Activated naive CD4-positive, alpha-beta T cell treated with anti-CD3 and anti-CD28 coated beads, Interleukin-2, amount 10 ng/mL, durations not matched to agents 7 days and 5 days (primary cell): ENCODE measurements at places on chromosomes 16 and 17.

GRCh38 chr17:2885733-2886132 lies 89.5 kb downstream of the RAP1GAP2 start:
- no peak for DNase-seq

DNA sequence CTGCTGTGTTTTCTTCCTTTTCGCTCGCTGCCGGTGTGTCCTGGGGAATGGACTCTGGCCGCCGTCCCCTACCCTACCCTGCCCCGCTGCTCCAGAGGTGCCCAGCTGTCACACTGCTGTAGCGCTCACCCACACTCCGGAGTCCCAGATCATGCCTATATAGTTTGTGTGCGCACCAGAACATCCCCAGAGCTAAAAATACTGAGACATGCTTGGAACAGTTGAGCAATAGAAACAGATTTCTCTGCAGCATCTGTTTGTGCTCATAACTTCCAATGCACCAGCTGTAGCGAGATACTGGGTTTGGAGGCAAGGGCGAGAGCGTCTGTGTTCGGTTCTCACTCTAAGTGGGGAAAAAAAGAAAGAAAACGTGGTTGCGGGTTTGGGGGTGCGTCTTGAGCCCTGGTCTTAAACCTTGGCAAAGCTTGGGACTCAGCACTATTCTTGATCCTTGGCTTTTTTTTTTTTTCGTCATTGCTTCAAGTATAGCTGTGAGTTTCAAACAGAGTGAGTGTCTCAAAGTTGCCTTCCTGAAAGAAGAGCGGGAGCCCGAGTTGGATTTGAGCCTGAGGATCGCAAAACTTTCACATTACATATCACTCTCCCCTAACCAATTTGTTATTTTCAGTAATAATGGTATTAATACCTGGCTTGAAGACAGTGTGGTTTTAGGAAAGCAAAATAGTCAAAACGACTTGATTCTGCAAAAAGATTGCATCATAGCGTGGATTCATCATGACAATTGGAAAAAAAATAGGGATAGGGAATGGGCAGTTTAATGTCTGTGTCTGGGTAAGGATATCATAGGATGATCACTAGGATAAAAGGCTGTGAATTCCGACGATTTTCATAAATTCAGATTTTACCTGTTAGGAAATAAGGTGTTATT lies 621 bp downstream of the KCNJ2 start:
- no peak for DNase-seq

DNA sequence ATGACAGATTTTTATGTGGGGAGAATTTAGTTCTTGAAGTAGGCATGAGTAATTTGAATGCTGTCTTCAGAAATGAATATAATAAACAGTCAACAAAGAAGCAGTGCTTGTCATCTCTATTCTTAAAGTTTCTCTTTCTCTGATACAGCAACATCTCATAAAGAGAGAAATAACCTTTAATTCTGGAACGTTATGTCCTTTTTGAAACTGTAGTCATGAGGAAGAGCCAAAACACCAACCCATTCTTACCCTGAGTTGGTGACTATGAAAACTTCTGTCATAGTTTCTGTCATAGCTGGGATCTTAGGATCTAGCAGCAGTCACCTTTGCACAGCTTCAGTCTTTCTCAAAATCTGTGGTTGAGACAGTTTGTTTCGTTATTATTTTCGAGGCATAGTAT lies 15.3 kb upstream of the RASL10B start:
- no peak for DNase-seq

DNA sequence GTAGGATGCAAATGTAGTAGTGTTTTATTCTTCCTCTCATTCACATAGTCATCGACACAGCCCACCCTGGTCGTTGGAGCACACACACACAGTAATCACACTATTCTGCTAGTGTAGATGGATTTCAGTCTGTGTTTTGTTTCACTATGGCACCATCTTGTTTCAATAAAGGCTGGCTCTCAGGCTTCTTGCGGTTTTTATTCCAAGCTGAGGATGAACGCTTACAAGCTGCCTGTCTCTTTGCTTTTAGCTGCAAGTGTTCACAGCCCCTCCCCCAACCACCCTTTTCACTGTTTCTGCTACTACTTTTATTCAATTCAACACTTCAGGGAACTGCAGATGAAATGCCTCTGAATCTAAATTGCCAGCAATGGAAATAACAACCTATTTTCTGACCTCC lies 140.9 kb upstream of the PMFBP1 start:
- DNase-seq, result no peak

- no peak for DNase-seq
Measured at GRCh38 chr16:88331989-88332920, 50.5 kb upstream of the ZNF469 start.

- DNase-seq, result no peak
Measured at GRCh38 chr16:76910931-76911330, 280.1 kb upstream of the MON1B start.

GRCh38 chr16:56428091-56428490 lies 2.7 kb upstream of the AMFR start:
- DNase-seq, result no peak

DNA sequence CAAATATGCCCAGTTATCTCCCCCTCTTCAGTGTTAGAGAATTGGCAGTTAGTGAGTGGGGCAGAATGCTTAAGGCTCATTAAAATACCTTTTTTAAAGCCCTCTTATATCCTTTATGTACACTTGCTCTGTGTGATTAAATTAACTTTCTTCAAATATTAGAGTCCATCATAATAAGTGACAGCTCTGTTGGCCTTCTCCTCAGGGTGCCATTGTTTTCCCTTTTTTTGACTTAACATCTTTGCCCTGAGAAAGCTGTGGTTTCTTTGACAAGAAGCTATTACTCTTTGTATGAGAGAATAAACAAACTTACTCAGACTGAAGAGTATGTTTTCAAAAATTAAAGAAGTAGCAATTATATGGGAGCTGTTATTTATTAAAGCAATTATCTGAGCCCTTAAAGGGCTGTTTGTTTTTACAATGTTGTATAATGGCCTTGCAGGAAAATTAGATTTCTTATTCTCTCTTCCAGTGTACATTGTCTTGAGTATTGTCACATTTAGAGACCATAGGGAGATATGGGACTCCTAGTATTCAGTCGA lies 13.4 kb downstream of the RBBP6 start:
- DNase-seq, result no peak

DNA sequence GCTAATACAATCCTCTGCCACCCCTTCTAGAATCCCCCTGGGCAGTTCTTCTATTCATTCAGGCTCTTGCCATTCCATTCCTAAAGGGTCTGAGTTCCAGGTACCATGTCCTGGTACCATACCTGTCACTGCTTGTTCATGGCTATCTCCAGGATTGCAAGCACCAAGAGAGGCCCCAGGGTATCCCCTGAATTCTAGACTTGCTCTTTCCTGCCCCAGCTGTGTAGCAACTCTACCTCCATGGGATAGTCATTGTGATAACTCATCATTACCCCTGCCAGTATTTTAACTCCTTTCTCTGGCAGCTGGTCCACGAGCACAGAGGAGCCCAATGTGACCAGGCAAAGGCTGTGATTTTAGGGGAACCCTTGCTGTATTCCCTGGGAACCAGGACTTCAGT lies 143.7 kb upstream of the CDH5 start:
- DNase-seq, result no peak

GRCh38 chr16:66516509-66516807 lies 33.5 kb downstream of the TK2 start:
- DNase-seq, result no peak

- no peak for DNase-seq
Measured at GRCh38 chr17:59496178-59496577, 69.2 kb upstream of the DHX40 start.

- no peak for DNase-seq
Measured at GRCh38 chr16:83198977-83199376, 572.2 kb downstream of the CDH13 start.

DNA sequence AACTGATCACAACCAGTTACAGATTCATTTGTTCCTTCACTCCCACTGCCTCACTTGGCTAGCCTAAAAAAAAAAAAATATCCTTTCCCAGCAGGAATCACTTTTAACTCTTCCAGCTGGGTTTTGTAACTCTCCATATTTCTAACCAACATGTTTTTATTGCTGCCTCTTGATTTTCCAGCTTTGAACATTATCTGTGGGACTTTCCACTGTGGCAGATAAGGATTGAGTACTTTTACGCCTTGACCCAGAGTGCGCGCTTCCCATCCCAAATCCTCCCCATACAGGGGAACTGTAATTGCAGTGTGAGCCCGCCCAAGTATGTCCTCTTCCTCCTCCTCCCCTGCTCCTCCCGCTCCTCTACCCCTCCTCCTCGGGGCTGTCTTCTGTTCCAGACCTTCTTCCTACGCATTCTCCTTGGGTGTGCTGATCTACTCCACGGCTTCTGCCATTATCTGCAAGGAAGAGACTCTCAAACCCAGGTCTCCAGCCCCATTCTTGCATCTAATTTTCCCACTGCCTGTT lies 43.4 kb downstream of the CYB5D2 start:
- no peak for DNase-seq

DNA sequence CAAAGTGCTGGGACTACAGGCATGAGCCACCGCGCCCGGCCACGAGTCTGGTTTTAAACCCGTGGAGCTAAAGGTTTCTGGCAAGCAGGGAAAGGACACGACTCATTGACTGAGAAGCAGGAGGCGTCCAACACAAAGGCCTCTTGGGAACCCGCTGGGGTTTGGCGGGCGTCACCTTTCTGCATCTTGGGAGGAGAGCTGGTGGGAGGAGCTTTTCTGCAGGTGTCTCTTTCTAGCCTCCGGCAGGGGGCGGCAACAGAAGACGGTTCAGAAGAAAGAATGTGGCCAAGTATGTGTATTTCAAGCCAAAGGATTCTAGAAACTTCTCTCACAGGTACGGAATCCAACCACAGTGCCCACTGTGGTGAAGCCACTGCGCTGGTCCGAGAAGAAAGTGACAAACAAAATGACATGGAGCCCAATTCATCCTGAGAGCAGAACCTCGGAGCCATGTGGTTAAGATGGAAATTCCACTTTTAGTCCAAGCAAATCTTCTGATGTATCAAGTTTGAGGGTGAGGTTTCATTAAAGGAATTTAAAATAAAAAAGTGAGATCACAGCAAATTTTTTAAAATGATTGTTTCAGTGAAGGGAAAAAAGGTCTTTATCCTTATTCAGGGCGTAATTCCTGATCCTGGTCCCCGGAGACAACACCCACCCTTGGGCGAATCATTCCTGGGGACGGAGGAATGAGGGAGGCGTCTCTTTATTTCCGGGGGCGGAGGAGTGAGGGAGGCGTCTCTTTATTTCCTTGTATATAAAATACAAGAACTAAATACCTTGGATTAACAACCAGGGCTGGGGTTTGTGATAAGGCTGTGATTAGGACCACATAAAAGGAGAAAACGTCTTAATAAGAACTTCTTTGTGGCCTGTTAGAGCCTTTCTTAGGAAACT lies 97.6 kb downstream of the MRM3 start:
- DNase-seq, result peak; percentile 79

DNA sequence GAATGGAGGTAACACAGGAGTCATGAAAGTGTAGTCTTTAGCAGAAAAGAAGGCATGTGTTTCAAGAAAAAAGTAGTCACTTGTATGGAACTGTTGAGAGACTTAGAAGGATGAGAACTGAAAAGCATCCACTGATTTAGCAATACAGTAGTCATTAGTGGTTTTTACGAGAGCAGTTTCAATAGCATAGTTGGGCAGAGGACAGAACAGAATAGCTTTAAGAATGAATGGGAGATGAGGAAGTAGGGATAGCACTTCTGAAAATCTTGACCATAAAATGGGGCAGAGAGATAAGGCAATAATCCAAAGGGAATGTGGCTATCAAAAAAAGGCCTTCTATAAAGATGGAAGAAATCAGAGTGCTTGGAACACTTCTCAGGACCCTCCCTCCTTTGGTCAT lies 64.8 kb upstream of the C17orf78 start:
- DNase-seq, result no peak

DNA sequence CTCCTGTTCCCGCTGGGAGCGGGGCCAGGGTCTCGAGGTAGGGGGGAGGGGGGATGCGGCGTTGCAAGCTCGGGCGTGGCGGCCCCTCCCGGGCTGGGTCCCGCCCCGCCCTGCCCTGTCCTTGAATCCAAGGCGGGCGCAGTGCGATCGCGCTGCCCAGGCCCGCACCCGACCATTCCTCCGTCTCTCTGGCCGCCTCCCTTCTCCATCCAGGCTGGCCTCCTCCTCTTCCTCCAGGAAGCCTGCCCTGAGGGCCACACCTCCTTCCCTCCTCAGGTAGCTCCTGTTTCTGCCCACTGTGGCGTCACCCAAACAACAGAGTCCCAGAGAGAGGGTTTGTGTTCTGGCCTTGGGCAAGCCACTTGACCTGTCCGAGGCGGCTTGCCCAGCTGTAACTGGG lies 43.0 kb upstream of the TAC4 start:
- no peak for DNase-seq

DNA sequence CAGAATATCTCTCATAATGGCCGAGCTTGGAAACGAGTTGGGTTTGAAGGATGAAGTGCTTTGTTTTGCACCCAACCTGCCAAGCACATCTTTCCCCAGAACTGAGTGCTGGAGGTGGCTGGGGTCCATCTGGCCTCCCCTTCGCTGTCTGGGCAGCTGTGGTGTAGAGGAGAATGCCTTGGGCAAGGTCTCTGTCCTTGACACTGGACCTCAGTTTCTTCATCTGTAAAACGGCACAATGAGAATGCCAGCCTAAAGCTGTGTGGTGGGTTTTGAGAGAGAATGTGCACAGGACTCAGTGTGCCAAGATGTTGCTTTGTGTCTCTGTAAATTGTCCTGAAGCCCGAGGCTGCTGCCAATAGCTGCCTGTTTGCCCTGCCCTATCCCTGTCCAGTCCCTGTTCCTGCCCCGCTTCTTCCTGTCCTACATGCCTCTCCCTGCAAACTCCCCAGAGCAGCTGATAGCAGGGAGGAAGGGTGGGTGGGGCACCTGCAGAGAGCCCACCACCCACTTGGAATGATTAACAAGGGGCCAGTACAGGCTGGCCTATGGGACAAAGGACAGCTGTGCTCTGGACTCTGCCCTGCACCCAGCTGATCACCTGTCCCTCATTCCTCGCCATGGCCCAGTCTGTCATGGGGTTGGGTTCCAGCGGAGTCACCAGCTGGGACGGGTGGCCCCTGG lies 15.3 kb downstream of the LASP1 start:
- DNase-seq, result no peak

GRCh38 chr16:52528393-52529065 lies 18.4 kb downstream of the TOX3 start:
- no peak for DNase-seq

DNA sequence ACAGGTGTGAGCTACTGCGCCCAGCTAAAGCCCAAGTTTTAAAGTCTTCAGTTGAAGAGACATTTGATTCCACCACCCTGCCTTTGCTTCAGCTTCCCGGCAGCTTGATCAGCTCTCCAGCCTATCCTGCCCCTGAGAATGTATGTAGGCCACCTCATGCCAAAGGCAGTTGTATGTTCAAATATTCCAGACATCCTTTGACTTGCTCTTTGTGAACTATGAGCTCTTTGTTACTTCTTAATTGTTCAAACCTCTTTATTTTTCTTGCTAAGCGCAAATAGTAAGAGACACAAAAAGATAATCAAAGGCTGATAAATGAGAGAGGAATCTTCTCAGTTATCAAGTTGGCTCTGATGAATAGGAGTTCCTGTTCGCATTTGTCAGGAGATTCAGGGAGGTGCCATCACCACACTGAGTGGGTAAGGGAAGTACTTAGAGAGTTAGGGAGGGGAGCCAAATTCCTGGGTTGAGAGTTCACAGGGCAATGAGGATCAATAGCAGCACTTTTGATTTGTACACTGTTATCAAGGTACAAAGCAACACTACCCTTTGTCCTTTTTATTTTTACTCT lies 32.0 kb upstream of the SUPT4H1 start:
- no peak for DNase-seq

- no peak for DNase-seq
Measured at GRCh38 chr17:29933379-29933778, 3.4 kb upstream of the SSH2 start.

GRCh38 chr16:87266846-87267245 lies 50.3 kb downstream of the C16orf95 start:
- DNase-seq, result no peak
